ENCODE measurements at places on chromosomes 2 and 18.

GRCh38 chr2:82837588-82838304, 1621.3 kb downstream of the SUCLG1 start:
- no peak for DNase-seq

DNA sequence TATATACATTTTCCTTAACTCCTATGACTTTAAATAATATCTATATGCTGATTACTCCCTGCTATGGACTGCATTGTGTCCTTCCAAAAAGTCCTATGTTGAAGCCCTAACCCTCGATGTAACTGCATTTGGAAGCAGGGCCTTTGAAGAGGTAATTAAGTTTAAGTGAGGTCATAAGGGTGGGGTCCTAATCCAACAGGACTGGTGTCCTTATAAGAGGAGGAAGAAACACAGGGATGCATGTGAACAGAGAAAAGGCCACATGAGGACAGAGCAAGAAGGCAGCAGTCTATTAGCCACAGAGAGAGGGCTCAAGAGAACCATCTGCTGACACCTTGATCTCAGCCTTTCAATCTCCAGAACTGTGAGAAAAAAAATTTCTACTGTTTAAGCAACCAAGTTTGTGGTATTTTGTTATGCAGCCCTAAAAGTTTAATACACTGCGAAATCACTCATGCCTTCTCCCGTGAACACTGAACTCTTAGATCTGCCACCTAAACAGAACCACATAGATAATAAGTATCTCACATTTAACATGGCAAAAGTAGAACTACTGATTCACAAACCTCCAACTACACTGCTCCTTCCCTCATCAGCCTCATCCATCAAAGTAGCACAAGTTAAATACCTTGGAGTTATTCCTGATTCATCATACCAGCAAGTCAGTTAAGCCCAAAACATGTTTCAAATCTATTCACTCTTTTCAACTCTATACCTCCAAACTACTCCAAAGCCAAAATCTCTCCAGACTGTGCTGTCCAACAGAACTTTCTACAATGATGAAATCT, 65.4 kb downstream of the HIBCH start:
- no peak for DNase-seq

GRCh38 chr2:239022437-239023260, 174.8 kb downstream of the TWIST2 start:
- DNase-seq = peak; percentile 50

GRCh38 chr2:79670198-79670597, 157.3 kb downstream of the CTNNA2 start:
- peak; percentile 66 for DNase-seq

DNA sequence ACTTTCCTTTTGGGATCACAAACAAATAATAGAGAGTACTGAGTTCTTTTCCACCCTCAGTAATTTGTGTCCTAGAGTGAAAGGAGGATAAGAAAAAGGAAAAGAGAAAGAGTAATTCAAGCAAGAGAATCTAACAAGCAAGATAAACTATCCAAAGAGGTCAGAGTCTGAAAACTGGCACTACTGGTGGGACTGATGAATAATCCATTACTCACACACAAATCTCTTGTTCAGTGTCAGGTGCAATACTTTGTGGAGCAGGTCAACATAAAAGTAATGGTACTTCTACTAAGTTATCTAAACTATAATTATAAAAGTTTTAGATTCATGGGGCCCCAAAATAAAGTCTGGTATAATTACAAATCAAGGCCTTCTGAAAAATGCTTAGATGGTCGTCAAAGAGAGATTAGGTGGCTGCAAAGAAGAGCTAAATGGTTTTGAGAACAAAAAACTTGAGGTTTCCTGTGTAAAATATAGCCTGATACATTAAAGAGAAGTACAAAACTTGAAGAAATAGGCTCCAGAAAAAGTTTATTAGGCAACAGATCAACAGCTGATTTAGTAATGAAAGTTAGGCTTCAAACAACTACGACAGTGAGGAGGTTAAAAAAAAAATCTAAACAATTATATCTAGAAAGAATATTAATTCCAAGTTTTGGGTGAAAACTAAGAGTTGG, 109.4 kb downstream of the BAZ2B start:
- no peak for DNase-seq

DNA sequence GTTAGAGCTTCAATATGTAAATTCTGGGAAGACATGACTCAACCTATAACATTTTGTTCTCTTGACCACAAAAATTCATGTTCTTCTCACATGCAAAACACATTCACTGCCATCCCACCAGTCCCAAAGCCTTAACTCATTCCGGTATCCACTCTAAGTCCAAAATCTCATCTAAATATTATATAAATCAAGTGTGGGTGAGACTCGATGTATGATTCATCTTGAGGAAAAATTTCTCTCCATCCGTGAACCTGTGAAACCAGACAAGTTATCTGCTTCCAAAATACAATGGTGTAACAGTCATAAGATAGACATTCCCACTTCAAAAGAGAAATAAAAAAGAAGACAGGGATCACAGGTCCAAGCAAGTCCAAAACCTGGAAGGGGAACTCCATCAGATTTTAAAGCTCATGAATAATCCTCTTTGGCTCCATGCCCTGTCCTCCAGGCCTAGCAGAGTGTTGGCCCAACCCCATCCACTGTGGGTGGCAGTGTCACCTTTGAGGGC, 101.3 kb downstream of the RAD51AP2 start:
- DNase-seq = no peak

GRCh38 chr2:85132397-85132796, 795 bp upstream of the TCF7L1 start:
- no peak for DNase-seq

- no peak for DNase-seq
These were observed at the start of gene CXCR1 for GRCh38 chr2:218166791-218167190. Gene CXCR1, minus strand, starts transcription at chr2:218166962. Its CDS starts 1,751 bp downstream, at chr2:218165211.

DNA sequence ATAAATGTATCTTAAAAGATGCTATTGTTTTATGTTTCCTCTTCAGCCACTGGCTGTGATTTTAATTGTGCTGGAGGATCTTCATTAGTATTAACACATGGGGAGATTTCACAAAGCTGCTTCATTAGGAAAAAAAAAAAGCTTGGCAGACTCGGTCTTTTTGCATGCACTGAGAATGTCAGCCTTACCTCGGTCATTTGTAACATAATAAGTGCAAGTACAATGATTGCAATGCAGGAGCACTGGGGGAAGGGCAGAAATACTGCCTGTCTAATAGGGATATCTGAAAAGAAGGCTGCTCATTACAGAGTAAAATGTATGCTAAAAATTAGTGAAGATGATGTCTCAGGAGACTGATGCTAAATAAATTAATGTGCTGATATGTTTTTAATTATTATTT, 1.3 kb upstream of the BAZ2B start:
- no peak for DNase-seq

DNA sequence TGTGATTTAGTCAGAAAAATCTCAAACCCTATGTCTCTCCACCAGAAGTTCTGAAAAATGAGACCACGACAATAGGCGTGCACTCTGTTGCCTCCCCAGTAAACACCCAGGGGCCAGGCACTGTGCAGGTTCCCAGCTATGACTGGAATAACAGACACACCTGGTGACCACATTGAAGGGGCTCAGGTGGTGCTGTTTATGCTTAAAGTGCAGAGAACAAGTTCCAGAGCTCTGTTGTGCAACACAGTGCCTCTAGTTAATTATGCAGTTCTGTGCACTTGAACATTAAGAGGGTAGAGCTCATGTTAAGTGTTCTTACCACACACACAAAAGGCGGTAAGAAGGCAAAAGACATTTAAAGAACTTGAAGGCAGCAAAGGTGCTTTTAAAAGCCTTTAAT, 52.6 kb upstream of the AFF3 start:
- no peak for DNase-seq

- DNase-seq = no peak
These were observed 74.6 kb downstream of the CD8B2 start for GRCh38 chr2:106561803-106562202.

- no peak for DNase-seq
These were observed 16.1 kb upstream of the ARL5A start for GRCh38 chr2:151844211-151844896.

- DNase-seq = no peak
These were observed 25.0 kb downstream of the CREG2 start for GRCh38 chr2:101362316-101362715.

GRCh38 chr2:56583796-56584315, 400.1 kb downstream of the CCDC85A start:
- DNase-seq = no peak

DNA sequence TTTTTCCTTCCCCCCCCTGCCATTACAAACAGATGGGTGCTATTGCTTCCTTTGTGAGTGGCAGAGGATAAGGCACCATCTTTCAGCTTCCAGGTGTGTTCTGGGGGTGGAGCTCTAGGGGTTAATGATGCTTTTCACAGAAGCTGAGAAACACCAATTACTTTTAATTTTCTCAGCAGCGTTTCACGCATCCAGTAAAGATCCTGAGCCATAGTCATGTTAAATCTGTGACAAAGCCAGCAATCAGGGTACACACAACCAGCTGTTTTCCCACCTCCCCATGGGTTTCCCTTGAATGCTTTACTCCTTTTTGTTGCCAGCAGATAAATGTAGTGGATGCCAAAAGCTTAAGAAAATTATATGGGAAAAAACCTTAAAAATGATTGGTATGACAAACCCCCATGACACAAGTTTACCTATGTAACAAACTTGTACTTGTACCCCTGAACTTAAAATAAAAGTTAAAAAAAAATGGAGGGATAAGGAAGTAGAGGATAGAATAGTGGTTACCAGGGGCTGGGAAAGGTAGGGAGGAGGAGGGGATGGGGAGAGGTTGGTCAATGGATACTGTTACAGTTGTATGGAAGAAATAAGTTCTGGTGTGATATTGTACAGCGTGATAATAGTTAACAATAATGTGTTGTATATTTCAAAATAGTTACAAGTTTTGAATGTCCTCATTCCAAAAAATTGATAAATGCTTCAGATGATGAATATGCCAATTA, 70.0 kb downstream of the ACOXL start:
- no peak for DNase-seq

GRCh38 chr18:13338318-13338717, 119.8 kb downstream of the LDLRAD4 start:
- DNase-seq = no peak

DNA sequence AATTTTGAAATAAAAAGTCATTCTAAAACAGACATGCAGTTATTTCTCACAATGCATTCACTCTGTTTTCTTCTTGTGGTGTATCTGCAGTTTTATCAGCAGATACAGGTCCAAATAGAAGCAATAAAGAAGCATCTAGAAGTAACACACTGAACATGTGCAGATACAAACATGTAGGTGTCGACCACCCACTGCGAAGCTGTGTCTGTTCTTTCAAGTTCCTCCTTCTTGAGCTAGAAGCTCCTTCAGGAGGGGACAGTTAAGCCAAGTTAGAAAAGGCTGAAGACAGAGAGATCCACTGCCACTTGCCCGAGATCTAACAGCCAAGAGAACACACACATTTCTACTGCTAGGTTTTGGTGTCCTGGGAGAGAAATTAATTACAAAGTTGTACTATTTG, 30.1 kb downstream of the WDFY1 start:
- DNase-seq = no peak

DNA sequence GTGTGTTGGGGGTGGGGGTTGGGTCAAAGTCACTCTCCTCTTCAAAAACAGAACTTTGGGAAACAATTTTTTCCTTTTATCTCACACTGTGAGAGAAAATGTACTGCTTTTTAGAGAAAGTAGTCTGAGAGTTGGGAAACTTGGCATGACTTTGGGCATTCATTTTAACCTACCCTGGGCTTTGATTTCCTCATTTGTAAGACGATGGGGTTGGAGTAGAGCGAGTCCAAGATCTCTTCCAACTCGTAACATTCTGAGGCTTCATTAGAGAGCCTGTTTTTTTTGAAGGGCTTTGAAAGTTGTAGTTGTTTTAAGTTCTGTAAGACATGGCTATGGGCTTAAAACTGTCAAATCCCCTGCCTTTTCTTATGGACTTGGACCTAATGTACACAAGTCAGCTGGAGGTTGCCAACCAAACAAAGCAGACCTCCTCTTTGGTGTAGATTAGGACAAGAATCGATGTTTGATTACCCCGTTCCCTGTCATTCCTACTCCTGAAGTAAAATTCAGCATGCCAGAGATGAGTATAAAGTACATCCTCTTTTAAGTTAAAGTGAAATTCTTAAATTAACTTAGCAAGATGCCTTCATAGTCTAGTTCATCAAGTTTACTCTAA, 8.4 kb downstream of the PHLPP1 start:
- DNase-seq = no peak

DNA sequence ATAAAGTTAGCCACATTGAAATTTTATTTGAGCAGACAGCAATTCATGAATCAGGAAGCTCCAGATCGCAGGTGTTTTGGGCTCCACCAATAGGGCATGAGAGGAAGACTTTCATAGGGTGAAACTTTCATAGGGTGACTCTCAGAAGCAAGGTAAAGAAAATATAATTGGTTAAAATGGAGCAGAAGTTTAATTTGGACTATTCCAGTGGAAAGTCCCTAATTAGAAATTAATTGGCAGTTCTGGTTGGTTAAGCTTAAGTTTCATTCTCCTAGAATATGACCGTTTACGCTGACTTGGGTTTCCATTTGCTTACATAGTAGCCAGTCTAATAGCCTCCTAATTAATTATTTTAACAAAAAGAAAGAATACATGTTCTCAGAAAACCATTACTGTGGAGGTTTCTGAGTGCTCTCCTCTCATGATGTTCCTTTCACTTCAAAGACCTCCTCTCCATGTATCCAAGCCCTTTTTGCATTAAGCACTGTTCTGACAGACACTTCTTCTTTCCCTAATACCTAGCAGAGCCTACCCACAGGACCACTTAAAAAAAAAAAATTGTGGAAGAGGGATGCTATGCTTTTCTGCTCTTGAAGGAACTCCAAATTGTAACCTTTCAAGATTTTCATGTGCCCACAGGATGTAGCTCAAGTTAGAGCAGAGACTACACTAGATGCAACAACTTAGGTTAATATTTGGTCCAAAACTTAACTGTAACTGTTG, 99.1 kb downstream of the MREG start:
- no peak for DNase-seq

DNA sequence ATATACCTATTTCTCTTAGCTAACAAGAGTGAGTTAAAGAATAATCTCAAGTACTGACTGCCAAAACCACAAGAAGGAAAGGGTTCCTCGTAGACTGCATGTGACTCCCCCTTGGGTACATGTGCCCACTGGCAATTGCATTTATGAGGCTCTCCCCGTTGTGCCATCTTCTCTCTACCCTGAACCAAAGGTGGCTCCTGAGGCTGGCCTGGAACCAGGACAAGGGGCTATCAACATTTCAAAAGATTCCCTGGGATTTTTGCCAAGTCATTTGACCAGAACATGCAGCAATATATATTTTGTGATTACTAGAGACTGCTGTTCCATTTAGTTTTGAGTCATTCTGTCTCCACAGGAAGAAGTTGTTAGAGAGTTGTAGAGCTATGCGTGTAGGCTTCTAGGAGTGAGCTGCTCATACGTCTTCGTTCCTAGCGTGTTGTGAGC, 45.8 kb downstream of the LAMA3 start:
- no peak for DNase-seq

GRCh38 chr2:240925191-240925567, 19.0 kb downstream of the CROCC2 start:
- DNase-seq = peak; percentile 68

- no peak for DNase-seq
These were observed 3.8 kb upstream of the ATP8B1 start for GRCh38 chr18:57806978-57807285.

DNA sequence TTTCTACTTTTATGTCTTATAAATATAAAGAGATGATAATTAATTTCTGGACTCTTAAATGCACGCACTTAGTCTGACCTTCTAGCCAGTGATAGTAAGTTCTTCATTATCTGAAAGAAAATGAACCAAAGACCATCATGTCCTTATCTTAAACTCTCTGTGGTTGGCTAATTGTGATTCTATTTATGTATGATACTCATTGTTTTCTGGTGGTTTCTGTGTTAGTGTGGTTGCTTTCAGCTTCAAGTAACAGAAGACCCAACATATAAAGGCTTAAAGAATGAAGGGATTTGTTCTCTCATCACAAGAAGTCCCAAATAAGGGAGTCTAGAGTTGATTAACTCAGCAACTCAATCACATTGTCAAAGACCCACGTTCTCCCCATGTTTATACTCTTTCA, 225.2 kb upstream of the TANK start:
- no peak for DNase-seq
